ENCODE measurements at places on chromosomes 3 and 15.

- DNase-seq = no peak
These were observed 16.9 kb downstream of the SACM1L start for GRCh38 chr3:45705839-45706808.

- DNase-seq = no peak
These were observed 265.6 kb downstream of the CTNNB1 start for GRCh38 chr3:41464858-41465257.

- DNase-seq = no peak
These were observed 59.2 kb downstream of the EXOG start for GRCh38 chr3:38555149-38555840.

- no peak for DNase-seq
These were observed 1.6 kb downstream of the FAM81A start for GRCh38 chr15:59439576-59439975.

- DNase-seq = no peak
These were observed 101.7 kb upstream of the SMAD3 start for GRCh38 chr15:66963710-66964109.

DNA sequence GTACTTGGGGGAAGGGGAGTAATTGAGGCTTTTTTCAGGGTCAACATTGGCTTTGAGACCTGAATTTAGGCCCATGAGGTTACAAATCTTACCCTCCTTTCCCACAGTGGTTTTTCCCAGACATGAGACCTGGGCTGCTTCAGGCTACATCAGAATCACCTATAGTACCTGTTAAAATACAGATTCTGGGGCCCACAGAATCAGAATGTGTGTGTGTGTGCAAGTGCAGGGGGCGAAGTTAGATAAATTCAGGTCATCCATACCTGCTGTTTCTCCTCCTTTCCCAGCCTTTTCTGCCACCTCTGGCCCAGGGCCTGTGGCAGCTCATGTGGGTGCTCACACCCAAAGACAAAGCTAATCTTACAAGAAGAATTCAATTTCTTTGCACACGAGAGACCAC, 110.5 kb downstream of the RAB11A start:
- DNase-seq = no peak

DNA sequence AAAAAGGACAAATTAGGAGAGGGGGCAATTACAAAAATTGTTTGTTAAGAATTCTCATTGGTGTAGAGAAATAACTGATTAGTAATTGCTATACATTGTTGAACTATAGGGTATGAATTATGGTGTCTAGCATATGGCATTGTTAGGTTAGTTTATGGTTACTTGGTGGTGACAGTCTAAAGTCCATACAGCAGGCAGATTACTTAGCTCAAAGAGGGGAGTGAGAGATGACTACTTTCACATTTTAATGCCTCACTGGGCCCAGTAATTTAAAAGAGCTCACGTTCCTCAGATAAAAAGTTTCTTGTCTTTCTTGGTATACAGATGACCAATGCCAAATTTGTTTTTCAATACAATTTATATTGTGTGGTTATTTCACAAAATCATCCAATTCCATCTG, 112.4 kb upstream of the NEDD4 start:
- DNase-seq = no peak

DNA sequence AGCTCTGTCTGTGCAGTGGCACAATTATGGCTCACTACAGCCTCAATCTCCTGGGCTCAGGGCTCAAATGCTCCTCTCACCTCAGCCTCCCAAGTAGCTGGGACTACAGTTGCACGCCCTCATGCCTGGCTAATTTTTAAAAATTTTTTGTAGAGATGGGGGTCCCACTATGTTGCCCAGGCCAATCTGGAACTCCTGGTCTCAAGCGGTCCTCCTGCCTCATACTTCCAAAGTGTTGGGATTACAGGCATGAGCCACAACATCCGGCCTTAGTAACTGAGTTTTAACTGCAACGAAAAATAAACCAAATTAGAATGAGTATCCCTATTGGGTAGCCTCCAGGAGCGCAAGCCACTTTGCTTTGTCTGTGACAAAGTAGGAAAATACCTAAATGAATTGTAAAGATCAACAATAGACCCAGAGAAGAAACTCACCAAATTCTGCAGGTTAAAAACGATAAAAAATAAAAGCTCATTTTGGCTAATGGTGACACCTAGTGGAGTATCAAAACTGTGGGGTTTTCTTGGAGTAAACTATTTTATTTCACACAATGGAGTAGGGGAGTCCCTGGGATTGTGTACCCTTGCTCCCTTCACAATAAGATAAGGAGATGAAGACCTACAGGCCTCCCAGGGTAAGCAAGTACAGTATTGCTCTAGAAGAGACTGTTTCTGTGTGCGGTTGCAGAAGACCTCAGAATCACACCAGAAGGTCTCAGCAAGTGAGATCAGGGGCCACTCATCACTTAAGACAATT, 21.0 kb upstream of the CA12 start:
- DNase-seq = peak; percentile 43

- no peak for DNase-seq
These were observed 577.0 kb upstream of the MDFIC2 start for GRCh38 chr3:70889162-70890019.

DNA sequence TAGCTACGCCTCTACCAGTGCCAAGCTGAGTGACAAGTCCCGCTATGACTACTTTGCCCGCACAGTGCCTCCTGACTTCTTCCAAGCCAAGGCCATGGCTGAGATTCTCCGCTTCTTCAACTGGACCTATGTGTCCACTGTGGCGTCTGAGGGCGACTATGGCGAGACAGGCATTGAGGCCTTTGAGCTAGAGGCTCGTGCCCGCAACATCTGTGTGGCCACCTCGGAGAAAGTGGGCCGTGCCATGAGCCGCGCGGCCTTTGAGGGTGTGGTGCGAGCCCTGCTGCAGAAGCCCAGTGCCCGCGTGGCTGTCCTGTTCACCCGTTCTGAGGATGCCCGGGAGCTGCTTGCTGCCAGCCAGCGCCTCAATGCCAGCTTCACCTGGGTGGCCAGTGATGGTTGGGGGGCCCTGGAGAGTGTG, 5.7 kb downstream of the GRM2 start:
- no peak for DNase-seq

- DNase-seq = no peak
These were observed 136.0 kb downstream of the MECOM start for GRCh38 chr3:169527507-169527906.

- no peak for DNase-seq
These were observed 148.1 kb downstream of the FNDC3B start for GRCh38 chr3:172187511-172187910.

GRCh38 chr3:41430391-41430790, 231.1 kb downstream of the CTNNB1 start:
- no peak for DNase-seq

GRCh38 chr3:51999846-52000245, 4.2 kb upstream of the RPL29 start:
- DNase-seq = no peak

GRCh38 chr3:197600796-197601565, 45.2 kb upstream of the BDH1 start:
- no peak for DNase-seq

DNA sequence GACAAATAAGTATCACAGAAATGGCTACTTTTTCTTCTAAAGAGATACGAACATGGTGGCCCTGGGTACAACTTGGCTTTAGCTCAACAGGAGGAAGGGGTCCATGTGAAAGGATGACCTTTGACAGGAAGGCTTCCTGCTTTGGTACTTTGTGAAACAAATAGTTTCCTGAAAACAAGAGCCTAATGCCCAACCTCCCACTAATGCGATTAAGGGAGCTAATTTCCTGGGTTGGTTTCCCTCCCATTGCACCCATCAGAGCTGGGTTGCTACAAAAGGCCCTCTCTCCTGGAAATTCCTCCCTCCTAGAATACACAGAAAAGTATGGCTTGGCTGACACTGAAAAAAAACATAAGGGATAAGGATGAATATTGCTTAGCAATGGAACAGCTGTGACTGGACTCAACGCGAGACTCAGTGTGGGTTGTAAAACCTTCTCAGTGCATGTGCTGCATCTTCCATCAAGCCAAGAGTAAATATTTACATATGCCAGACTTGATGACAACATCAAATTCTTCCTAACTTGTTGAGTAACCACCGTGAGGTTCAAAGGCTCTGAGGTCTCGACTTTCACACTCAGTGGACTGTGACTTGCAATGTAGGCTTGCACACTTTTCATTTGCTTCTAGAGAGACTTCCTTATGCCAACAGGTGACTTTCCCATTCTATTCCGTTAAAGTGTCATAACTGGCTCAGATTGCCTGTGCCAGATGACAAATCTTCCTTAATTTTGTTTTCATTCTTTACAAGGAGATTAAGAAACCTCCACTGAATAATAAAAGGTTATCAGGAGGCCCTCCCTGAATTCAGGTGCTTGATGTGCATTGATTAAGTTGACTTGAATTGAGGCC, 60.1 kb downstream of the ADAMTS9 start:
- DNase-seq = peak; percentile 78

DNA sequence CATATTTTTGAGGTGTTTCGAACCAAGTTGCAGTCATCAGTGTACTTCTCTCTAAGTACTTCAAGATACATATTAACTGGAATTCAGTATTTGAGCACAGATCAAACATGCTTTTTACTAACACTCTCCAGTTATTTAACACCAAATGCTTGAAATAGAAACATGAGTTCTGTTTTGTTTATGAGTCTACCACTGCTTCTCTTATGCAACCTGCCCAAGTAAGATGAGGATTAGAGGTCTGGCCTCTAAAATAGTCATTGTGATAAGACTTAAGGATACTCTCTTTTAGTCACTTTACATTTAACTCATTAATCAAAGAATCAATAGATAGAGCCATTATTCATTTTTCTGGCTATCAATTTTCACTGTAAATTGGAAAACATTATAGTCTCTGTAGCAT, 156.2 kb upstream of the THRB start:
- no peak for DNase-seq

DNA sequence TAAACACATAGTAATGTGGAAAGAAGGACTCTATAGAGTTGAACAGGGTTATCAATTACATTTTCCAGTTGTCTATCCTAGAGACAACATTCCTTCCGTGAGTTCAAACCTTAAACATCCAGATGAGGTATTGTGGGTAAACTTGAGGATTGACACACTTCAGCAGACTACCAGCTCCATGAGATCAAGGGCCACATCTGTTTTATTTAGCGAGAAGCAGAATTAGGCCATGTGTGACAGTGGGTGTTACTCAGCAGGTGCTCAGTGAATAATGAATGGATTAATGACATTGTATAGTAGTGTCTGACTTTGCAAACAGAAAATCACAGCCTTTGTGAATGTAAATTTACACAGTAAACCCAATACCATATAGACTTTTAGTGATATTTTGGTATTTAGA, 941.1 kb upstream of the CFAP20DC start:
- DNase-seq = no peak

GRCh38 chr15:94354655-94355054, 123.3 kb downstream of the MCTP2 start:
- no peak for DNase-seq

DNA sequence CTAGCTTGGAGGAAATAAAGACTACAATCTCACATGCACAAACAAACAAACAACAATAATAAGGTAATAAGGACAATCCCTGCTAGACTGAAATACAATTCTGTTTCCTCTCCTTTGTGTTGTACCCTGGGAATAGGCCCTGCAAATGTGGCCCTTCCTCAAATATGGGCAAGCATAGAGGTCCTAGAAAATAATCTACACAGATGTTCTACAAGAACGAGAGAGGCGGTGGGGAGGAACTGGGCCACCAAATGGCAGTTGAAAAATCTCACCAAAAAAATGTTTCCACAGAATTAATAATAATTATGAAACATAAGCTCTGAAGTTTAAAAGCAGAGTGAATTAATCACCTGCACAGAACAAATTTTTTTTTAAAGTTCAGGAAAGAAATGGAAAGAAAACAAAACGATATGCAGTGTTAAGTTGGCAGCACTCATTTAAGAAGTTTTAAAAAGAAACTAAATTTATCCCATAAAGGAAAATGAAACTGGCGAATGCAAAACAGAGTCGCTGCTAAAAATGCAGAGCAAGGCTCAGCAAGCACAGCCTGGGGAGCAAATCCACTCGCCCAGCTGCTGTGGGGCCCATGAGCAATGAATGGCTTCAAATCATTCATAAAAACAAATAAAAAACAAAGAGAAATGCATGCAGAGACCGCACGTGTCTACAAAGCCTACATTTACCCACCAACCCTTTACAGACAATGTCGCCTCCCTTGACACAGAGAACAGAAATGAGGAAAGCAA, 475.4 kb downstream of the OCA2 start:
- no peak for DNase-seq

- DNase-seq = peak; percentile 38
These were observed 173.8 kb downstream of the FNDC3B start for GRCh38 chr3:172213200-172213599.

- no peak for DNase-seq
These were observed 15.3 kb upstream of the AGBL1 start for GRCh38 chr15:86064326-86064725.

GRCh38 chr15:92394309-92395097, 822 bp downstream of the ST8SIA2 start:
- DNase-seq = peak; percentile 36

- DNase-seq = peak; percentile 75
These were observed 8.8 kb upstream of the CPOX start for GRCh38 chr3:98602078-98602678.

Measured in hepatocyte (in vitro differentiated cells).